Endothelial cell of umbilical vein (primary cell): ENCODE measurements at places on chromosomes 2 and 18. TPM values are rescaled to one million over a fixed set of nuclear protein-coding genes. Genes with fewer than 3 reads are reported as not detected.

The ZC3H6 gene
- 0.43 and 0.46 TPM in 2 replicates for polyA plus RNA-seq

The PAIP2B gene
- 0.13 and 0.21 TPM in 2 replicates for polyA plus RNA-seq

GRCh38 chr2:59881218-59881617 lies 672.2 kb downstream of the BCL11A start:
- no peaks in the 10 kb centered on the region for H3K4me1 ChIP-seq
- no peak overlapping the region for H3K4me3 ChIP-seq
- H3K27ac ChIP-seq = no peak overlapping the region
- DNase-seq = no peak

- DNase-seq = no peak
- H3K27me3 ChIP-seq = peaks cover 43% of the 10 kb centered on the region
- H3K27ac ChIP-seq = no peak overlapping the region
- H3K4me1 ChIP-seq = peaks cover 9% of the 10 kb centered on the region
These were observed 2.1 kb upstream of the VWA3B start for GRCh38 chr2:98084869-98085238.

The INPP5D gene
- polyA plus RNA-seq = 10.6 and 13.9 TPM in 2 replicates

DNA sequence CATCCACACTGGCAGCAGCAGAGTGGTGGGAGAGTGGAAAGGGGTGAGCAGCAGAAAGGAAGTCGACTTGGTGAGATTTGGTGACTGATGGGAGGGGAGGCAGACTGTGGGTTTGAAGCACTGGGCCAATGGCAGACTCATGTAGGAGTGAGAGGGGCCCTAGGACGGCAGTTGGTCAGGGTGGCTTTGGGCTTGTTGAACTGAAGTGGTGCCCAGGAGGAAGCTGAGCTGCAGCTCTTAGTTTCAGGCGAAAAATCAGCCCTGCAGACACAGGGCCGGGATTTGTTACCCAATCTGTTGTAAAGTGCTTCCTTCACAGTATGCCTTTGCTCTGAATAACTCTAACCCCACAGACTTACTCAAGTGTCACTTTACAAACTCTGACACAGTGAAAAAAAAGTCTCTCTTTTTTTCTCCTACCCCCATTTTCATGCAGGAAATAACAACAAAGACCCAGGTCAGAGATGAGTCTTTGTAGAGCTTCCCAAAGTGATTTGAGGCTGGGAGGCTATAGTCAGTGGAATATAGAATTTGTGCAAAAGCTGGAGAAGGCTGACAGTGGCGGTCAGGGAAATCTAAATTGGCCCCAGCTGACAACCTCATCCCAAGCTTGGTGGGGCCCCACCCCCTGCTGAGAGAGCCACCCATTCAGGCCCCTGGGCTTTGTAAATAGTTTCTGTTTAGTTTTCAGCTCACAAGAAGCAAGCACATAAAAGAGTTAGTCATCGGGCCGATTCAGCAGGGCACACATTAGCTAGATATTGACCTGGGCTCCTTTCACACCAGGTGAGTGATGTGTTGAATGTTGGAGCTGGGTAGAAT lies 226.9 kb downstream of the VAPA start:
- no peaks in the 10 kb centered on the region for H3K27me3 ChIP-seq
- no peak overlapping the region for H3K4me3 ChIP-seq

The DOK6 gene
- polyA plus RNA-seq = under 0.01 TPM in 1 of 2 replicates, not detected in the other

DNA sequence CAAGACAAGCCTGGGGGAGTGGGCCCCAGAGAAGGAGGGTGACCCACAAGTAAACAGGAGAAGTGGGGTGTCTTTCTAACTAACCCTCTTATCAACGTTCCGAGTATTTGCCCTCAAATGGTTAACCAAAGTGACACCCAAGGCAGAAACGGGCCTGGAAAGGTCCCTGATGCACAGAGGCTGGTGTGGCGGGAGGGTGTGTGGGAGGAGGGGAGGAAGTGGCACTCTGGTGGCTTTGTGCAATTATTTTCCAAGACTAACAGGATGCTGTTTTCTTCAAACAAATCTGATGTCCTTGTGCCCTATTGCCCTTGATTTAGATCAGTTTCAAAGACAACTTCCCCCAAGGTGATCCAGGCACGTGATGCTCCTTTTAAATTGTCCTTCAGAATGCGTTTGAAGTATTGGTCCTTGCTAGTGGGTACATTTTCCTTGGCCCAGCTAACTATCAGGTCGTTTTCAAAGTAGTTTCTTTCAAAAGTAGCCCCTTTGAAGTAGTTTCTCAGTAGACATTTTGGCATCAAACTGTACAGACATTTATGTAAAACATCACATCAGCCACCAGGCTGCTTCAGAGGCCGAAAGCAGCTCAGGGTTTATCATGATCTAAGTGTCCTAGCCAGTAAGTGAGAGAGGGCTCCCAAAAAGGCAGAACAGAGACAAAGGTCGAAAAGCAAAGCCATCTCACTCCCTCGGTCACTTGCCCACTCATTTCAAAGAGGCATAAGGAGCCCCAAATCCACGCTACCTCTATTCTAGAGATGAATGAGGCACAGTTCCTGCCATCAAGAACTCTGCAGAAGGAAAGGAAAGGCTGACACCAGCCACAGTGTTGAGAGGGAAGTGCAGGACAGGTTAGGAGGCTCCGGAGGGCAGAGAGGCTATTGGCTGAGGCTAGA lies 371.1 kb upstream of the ID2 start:
- H3K27me3 ChIP-seq = no peaks in the 10 kb centered on the region
- H3K27ac ChIP-seq = no peak overlapping the region
- H3K4me3 ChIP-seq = no peak overlapping the region

- DNase-seq = no peak
- no peaks in the 10 kb centered on the region for H3K36me3 ChIP-seq
- peaks cover 17% of the 10 kb centered on the region for H3K4me1 ChIP-seq
- no peaks in the 10 kb centered on the region for H3K27me3 ChIP-seq
- H3K27ac ChIP-seq = no peak overlapping the region
- no peak overlapping the region for H3K4me3 ChIP-seq
These were observed 90.8 kb downstream of the ZFP36L2 start for GRCh38 chr2:43135583-43135982.

DNA sequence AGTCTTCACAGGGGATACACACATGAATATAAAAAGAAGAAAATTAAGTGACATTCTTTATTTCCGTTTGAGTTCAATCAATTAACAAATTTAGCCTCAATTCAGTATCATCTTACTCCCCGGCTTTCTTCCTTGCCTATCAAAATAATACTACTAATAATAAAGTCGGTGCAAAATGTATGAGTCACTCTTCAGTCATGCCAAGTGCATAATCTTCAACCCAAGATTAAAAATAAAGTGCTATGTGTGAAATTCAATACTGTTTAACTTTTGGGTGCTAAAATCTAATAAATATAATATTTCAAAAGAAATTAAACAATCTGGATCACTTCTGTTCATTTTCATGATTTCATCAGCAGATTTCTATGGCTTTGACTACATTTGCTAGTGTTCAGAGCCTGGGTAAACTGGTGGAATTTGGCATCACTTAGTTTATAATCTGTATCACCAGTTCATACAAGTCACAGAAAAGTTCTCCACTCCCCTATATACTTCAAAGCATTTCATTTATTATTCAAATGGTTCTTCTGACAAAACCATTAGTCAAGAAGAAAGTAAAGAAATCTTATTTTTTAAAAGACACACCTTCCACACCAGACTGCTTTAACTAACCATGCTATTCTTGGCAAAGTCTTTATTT lies 183.6 kb downstream of the THADA start:
- no peaks in the 10 kb centered on the region for H3K27me3 ChIP-seq
- no peak overlapping the region for H3K4me3 ChIP-seq
- no peaks in the 10 kb centered on the region for H3K36me3 ChIP-seq
- H3K4me1 ChIP-seq = peaks cover 22% of the 10 kb centered on the region
- no peak overlapping the region for H3K27ac ChIP-seq

DNA sequence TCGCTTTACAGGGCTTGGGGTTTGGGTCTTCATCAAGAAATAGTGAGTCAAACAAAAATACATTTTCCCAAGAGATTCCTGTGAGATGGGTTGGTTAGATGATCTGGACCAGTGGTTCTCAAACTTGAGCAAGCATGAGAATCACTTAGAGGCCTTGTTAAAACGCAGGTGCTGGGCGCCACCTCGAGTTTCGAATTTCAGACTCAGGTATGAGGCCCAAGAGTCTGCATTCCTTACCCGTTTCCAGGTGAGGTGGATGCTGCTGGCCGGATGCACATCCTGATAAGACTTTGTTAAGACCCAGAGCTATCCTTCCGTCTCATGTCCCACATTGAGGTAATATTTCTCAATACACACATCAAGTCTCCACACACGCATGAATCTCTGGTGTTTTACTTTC lies 707.8 kb upstream of the SALL3 start:
- no peak overlapping the region for H3K4me3 ChIP-seq
- DNase-seq = no peak
- no peaks in the 10 kb centered on the region for H3K27me3 ChIP-seq

DNA sequence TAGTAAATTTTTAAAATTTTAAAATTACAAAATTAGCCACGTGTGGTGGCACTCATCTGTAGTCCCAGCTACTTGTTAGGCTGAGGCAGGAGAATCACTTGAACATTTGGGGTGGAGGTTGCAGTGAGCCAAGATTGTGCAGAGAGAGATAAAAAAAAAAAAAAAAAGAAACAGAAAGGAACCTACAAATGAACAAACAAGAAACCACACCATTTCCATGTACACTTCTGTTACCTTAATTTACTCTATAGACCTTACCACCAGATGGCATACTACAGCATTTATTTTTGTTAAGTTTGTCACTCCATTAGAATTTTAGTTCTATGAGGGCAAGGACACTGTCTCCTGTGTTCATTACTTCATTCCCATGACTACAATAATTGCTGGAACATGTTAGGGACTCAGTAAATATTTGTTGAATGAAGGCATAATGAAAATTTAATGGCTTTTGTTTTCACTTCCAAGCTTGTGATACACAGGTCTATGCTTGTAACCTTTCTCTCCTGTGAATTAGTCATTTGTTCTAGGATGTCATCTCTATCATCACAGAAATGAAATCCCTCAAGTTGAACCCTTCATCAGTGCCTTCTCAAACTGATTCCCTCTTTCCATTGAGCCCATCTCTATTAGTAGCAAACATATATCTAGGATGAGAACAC lies 76.0 kb downstream of the ARHGAP15 start:
- H3K4me1 ChIP-seq = no peaks in the 10 kb centered on the region
- no peaks in the 10 kb centered on the region for H3K27me3 ChIP-seq
- H3K36me3 ChIP-seq = no peaks in the 10 kb centered on the region
- no peak overlapping the region for H3K27ac ChIP-seq
- H3K4me3 ChIP-seq = no peak overlapping the region

The TDRD15 gene
- polyA plus RNA-seq = not detected in 2 replicates

The HOXD9 gene
- polyA plus RNA-seq = 1.9 and 2.3 TPM in 2 replicates

DNA sequence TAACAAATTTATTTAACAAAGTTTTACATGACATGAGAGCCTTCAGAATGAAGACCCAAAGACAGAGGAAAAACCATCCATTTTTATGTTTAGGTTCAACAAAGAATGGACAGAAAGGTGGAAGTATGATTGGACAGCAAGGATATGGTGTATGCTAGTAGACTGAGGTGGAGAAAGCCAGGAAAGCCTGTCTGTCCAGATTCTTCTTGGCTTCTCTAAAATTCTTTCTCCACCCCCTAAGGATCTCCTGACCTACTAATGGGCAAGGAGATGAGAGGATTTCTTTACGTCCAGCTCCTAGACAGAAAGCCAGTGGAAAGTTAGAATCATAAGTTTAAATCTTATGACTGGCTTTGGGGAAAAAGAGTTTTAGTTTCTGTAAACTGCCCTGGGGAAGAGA lies 3.0 kb downstream of the ATIC start:
- peaks cover 10% of the 10 kb centered on the region for H3K4me1 ChIP-seq
- H3K27ac ChIP-seq = no peak overlapping the region
- H3K36me3 ChIP-seq = peaks cover 4% of the 10 kb centered on the region
- H3K27me3 ChIP-seq = no peaks in the 10 kb centered on the region
- no peak overlapping the region for H3K4me3 ChIP-seq
- DNase-seq = no peak

The IL36RN gene
- not detected in 2 replicates for polyA plus RNA-seq
